ENCODE measurements at places on chromosomes 3 and 15.

GRCh38 chr3:44762690-44763089, 1.1 kb downstream of the KIF15 start:
- DNase-seq, result no peak

DNA sequence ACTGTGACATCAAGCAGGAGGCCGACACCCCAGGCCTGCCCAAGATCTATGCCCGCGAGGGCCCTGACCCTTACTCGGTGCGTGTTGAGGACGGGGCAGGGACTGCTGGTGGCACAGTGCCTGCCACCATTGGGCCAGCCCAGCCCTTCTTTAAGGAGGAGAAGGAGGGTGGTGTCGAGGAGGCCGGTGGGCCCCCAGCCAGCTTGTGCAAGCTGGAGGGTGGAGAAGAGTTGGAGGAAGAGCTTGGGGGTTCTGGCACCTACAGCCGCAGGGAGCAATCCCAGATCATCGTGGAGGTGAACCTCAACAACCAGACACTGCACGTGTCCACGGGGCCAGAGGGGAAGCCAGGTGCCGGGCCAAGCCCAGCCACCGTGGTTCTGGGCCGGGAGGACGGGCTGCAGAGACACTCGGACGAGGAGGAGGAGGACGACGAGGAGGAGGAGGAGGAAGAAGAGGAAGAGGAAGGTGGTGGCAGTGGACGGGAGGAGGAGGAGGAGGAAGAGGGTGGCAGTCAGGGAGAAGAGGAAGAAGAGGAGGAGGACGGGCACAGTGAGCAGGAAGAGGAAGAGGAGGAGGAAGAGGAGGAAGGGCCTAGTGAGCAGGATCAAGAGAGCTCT, 5.4 kb downstream of the ZBTB47 start:
- DNase-seq, result no peak

GRCh38 chr15:71662306-71662705, 148.0 kb upstream of the NR2E3 start:
- no peak for DNase-seq

DNA sequence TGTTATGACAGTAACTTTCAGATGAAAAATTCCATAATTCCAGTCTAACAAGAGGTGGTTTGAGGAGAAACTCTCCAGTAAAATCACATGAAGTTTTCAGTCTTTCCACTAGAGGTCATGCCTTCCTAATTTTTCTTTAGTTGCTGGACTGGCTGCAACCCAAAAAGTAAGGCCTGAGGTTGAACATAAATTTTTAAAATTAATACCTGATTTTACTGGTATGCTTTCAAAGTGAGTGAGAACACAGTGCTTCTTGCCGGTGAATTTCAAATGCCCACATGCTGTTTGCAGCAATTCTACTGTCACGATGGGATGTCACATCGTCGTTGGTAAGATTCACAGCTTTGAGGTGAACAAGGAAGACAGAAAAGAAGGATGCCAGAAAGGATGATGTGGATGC, 89.0 kb upstream of the FGF12 start:
- no peak for DNase-seq

DNA sequence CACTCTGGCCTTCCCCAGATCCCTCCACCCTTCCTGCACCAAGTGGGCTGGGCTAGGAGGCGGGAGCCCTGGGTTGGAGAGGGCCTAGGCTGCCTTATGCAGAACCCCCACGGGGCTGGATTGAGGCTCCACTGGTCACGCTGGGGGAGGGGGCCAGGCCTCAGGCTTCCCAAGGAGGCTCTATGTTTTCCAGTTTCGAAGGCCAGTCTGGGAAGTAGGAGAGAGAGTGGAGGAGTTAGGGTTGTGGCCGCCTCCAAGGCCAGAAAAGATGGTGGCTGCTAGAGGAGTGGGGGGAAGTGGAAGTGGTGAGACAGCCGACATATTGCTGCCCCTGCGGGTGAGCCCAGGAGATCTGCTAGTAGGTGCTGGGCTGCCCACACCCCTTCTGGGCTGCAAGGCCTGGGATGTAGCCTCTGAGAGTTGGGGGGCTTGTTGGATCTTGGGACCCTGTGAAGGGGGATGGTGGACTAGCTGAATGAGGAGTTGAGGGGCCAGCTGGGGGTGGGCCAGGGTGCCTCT, 1.2 kb downstream of the GNAI2 start:
- no peak for DNase-seq

- no peak for DNase-seq
These were observed 10.6 kb downstream of the LSG1 start for GRCh38 chr3:194661374-194661773.

- no peak for DNase-seq
These were observed 158.3 kb upstream of the WNT5A start for GRCh38 chr3:55645422-55645821.

DNA sequence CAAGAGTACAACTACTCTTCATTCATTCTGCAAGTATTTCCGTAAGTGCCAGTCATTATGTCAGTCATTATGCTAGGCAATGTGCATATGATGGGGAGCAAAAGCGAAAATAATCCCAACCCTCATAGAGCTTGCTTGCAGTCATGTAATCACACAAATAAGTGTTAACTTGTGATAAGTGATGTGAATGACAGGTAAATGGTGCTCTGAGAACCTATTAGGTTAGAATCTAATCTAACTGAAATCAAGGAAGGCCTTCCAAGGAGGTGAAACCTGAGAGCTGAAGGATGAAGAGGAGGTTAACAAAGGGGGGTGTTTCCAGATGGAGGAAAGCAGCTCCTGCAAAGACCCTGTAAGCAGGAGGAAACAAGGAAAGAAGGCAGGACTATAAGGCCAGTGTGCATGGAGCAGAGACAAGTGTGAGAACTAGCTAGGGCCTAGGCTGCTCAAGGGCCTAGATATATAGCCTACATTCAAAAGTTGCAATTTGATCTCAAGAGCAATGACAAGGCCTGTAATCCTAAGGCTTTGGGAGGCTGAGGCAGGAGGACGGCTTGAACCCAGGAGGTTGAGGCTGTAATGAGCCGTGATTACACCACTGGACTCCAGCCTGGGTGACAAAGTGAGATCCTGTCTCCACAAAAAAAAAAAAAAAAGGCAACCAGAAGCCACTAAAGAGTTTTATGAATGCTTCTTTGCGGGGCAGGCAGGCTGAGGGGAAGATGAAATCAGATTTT, 5.3 kb downstream of the PTPN9 start:
- no peak for DNase-seq

GRCh38 chr3:122835590-122835989, 40.7 kb downstream of the SLC49A4 start:
- DNase-seq, result no peak

- DNase-seq, result no peak
These were observed 141.7 kb downstream of the PDCD6IP start for GRCh38 chr3:33940149-33940548.

- DNase-seq, result no peak
These were observed 97.3 kb downstream of the SLCO3A1 start for GRCh38 chr15:91950631-91951329.

GRCh38 chr3:64267721-64268604, 42.7 kb upstream of the PRICKLE2 start:
- DNase-seq, result no peak

DNA sequence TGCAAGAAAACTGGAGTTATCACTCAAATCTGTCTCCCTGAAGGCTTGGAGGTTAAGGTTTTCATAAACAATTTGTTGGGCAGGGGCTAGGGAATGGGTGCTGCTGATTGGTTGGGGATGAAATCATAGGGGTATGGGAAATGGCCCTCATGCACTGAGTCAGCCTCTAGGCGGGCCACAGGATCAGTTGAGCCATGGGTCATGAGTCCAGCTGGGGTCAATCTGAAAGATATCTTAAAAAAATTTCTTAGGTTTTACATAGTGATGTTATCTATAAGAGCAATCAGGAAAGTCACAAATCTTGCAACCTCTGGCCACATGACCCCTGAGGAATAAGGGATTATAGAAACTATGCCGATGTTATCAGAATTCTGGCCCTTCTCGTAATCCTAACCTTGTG, 491.7 kb downstream of the ZIC1 start:
- DNase-seq, result no peak

GRCh38 chr15:92819278-92820235, 80.6 kb upstream of the CHD2 start:
- no peak for DNase-seq

GRCh38 chr3:65667963-65668362, 370.8 kb downstream of the MAGI1 start:
- DNase-seq, result no peak
